Dermis blood vessel endothelial cell (primary cell): ENCODE measurements at places on chromosomes 5 and 9. TPM values are rescaled to one million over a fixed set of nuclear protein-coding genes. Genes with fewer than 3 reads are reported as not detected.

GRCh38 chr9:113139953-113140352 is 10.9 kb upstream of the SLC31A2 start:
- no peak for DNase-seq

Gene ANGPTL2
- 12.3 and 14.9 TPM in 2 replicates for total RNA-seq

Gene ABO
- under 0.01 and 0.51 TPM in 2 replicates for total RNA-seq

DNA sequence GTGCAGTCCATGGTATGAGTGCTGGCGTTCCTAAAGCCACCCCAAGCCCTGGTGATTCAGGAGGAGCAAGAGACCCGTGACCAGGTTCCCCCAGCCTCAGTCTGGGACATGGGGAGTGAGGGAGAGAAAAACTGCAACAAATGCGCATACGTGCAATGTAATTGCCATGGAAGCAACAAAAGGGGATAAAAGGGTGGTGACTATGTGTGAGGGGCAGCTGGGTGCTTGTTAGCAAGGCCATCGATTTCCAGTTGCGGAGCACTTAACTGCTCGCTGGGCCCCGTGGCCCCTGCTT is 709 bp upstream of the SH3PXD2B start:
- DNase-seq: no peak

DNA sequence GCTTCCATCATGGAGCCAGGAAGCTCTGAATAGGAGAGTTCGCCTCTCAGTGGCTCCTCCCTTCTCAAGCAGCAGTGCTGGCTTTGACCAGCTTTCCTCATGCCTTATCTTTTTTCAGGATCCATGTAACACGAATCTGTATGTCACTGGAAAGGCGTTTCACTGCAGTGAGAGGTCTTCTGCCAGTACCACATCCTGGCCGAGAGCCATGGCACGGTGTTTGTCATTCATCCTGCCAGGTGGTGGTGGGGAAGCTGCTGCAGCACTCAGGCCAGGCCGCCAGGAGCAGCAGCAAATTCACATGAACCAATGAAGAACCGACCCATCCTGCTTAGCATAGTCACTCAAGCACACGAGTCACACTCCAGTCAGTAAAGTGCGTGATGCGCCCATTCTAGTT is 179.0 kb downstream of the FANCC start:
- DNase-seq: no peak
